NCI-H2107 (cell line): ENCODE measurements at places on chromosomes 6 and 20.

- DNase-seq = no peak
Measured at GRCh38 chr20:39453890-39454289, 491.7 kb downstream of the DHX35 start.

- DNase-seq = no peak
Measured at GRCh38 chr6:147922799-147923198, 414.3 kb downstream of the SAMD5 start.

GRCh38 chr6:28337121-28337520 is 1.2 kb upstream of the ZSCAN31 start:
- no peak for DNase-seq

GRCh38 chr6:113622254-113622653 is 234.9 kb upstream of the MARCKS start:
- no peak for DNase-seq

DNA sequence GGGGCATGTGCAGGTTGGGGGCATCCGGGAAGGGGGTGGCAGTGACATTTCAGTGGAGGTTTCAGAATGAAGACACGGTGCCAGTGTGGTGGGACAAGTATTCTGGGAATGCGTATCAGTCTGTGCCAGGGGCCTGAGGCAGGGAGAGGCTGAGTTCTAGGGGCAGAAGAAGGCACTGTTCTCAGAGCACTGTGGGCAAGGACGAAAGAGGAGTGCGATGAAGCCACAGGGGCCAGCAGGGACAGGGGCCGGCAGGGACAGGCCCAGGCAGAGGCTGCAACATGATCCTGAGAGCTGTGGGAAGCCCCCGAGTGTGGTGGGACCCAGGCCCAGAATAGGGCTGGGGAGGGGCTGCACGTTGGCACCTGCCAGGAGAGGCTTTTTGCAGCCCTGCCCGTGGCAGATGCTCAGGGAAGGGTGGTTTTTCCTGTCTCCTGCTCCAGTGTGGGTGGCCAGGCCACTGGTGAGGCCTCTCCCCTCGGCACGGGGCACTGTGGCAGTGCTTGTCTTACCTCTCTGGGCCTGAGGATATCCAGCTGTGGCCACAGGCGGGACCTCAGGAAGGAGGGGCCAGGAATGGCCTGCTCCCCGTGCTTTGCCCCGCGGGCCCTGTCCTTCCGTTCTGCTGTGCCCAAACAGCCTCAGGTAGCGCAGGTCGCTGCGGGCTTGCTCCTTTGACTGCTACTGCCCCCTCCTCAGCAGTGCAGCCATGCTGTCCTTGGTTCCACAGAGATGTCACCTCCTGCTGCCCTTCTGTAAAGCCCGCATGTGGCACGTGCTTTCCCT is 10.0 kb downstream of the ENTPD6 start:
- no peak for DNase-seq

DNA sequence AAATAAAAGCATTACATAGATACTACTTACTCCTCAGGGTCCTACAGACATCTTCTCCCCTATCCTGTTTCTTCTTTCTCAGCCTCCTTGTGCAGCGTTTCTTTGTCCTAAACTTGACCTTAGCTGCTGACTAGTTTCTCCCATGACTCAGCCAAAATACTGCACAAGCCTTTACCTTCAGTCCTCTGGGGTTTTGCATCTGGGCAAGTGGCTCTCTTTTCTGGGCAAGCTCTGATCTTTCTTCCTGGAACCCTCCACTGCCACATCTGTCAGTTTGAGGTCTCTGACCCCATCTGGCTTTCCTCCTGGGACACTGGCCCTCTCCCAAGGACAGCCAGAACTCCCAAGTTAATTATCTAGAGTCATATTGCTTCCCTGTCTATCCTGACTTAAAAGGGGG is 838.4 kb downstream of the DHX35 start:
- DNase-seq = no peak

DNA sequence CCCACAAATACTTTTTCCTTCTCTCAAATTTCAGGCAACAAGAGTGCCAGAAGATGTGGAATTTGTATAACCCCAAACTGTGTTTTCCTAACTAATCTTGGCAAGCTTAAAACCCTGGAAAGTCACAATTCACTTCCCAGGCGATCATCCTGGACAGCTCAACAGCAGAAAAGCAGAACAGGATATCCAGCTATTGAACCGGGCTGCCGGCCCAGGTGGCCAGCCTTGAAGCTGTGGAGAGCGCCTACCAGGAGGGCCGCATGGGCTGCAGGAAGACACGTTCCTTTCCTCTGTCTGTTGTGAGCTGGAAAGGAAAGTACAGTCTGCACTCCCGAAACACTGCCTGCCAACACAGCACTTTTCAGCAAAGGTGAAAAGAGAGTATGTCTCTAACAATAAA is 719.7 kb upstream of the MARCKS start:
- DNase-seq = no peak

- no peak for DNase-seq
Measured at GRCh38 chr20:4898282-4899244, 102.7 kb downstream of the SLC23A2 start.

DNA sequence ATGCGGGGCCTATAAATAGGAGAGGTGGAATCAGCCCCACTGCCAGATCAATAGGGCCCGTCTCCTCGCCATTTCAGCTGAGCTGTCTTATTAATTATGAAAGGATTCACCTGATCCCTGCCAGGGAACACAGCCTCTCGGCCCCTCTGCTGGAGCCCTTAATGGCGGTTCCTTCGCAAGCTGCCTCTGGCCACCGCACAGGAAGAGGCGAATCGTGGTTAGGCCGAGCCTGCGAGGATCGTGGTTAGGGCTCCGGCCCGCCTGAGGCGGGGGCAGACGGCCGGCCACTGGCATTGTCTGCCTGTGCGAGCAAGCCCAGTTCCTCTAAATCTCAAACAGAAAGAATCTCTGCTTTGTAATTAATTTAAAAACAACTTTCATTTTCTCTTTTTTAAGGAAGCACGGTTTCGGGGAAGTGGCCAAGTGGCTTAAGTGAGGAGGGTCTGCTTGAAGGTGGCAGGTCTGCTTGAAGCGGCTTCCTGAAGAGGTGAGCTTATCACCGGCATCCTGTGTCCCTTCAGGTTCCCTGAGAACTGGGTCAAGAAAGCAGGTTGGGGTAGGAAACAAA is 9.2 kb downstream of the NRN1 start:
- no peak for DNase-seq

DNA sequence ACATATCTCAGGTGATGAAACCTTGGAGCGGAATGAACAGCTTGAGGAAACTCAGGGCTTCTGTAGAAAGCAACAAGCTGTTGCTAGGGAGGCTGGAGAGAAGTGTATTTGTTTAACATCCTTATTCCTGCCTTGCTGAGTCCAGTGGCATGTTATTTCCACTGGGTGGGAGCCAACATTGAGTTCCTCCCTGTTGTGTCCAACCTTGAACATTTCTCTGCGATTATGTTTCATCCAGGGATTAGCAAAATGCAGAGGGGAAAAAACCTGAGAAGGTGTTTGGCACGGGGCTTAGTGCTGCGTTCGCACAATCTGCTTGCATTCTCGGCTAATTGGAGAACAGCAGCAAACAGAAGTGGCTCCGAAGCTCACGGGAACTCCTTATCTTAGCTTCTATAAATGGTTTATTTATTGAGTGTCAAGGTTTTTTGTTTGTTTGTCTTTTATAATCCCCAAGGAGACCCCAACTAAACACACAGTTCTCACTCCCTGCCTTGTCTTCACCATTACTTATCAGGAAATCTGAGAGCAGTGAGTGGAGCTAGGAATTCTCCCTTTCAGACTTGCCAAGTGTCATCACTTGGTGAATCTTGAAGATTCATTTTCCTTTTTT is 412.8 kb downstream of the CDC5L start:
- DNase-seq = no peak

- no peak for DNase-seq
Measured at GRCh38 chr20:59470521-59470920, 133.8 kb upstream of the PHACTR3 start.

DNA sequence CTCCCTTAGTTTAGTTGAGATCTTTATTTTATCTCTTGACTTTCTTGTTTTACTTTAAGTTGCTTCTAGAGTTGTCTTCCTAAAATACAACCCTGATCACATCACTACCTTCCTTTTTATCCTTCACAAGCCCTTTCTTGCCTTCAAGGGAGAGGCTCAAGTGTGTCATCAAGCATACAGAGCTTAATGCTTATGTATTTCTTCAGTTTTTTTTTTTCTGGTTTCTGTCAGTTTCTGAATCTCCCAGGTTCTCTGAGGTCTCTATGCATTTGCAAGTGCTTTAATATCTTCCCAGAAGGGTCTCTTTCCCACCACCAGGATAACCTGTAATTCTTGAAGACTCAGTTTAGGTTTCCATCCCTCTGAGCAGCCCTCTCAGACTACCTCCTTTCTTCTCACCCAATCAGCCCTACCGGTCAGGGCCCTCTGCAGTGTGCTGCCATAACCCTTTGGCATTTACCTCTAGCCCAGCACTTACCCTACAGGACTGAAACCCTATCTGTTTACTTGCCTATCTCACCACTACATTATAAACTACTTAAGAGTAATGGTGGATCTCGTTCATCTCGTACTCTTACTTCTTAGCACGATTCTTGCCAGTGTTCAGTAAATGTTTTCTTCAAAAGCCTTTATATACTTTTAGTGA is 36.9 kb downstream of the EYA4 start:
- DNase-seq = no peak

- no peak for DNase-seq
Measured at GRCh38 chr6:132749111-132749510, 8.6 kb downstream of the VNN2 start.

DNA sequence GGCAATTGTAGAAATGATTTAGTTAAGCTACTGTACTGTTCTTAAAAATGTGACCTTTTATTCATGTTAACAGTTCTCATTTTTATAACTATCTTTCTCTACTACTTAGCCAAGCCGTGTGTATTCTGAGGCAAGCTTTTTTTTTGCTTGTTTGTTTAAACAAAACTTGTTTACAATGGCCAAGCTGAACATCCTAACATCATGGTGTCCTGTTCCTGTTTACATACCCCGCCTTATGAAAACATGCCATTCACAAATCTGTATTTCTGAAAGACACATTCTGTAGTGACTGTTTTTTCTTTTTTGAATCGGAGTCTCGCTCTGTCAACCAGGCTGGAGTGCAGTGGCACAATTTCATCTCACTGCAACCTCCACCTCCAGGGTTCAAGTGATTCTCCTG is 140.9 kb downstream of the NCOA3 start:
- DNase-seq = no peak

DNA sequence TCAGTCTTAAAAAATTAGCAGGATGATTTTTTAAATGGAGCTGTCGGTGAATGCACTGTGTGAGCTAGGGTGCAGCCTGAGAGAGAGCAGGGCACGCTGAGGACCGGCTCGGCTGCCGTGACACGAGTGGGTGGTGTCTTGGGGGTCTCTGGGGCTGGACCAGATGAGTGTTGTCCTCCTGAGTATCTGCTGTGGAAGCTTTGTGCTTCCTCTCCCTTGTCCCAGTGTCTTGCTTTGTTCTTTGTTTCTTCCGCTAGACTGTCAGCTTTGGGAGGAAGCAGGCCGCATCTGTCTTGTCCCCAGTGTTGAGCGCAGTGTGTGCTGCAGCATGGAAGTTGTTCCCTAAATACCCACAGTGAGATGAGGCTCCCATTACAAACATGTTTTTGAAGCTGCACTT is 89.4 kb downstream of the RTN4IP1 start:
- no peak for DNase-seq

- no peak for DNase-seq
Measured at GRCh38 chr20:19976595-19977372, 40.4 kb upstream of the NAA20 start.

DNA sequence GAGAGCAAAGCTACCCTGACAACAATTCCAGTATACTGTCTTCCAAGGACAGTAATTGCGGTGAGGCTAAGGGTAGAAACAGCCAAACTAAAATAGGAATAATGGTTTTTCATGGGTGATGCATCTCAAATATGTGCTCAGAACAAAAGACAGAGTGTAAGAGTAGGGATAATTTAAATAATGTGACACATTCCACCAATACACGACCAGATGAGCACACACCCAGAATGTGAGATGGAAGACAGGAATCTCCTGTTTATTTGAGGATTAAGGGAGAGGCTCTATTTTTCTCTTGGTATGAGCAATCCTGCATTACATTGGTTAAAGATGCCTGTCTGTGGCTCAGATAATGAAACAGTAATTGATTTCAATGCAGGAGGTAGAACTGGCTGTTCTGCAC is 292.9 kb upstream of the ZFP64 start:
- DNase-seq = no peak

- DNase-seq = no peak
Measured at GRCh38 chr6:63346217-63346835, 26.5 kb upstream of the LGSN start.

DNA sequence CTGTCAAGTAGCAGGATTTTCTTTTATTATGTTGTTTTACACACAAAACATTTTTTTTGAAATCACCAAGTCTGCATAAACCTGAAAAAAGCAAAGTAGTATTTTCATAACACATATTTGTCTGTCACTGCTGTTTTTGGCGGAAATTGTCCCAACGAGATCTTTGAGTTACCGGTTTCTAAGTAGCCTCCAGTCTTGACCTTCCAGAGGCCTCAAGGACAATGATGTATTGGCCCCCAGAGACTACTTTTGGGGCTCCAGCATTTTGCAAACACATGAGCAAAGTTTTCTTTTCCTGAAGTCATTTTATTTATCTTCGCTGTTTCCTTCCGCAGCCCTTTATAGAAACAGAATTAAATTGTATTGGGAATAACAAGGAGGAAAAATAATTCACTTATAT is 862.6 kb downstream of the KIF16B start:
- DNase-seq = no peak

GRCh38 chr6:20028562-20028961 is 183.7 kb downstream of the MBOAT1 start:
- no peak for DNase-seq

DNA sequence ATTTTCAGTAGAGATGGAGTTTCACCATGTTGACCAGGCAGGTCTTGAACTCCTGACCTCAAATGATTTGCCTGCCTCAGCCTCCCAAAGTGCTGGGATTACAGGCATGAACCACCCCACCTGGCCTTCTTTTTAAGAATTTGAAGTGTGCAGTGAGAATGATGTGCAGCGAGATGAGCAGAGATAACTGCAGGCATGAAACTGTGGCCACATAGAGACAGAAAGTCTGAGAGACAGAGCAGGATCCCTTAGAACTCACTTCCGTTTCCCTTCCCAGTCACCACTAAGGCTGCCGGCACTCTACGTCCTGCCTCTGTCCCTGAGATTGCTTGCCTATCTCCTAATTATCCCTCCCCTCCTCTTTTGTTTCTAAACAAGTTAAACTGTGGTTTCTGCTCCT is 27.2 kb downstream of the IL22RA2 start:
- no peak for DNase-seq
